ENCODE measurements at places on chromosomes 11 and 22.

GRCh38 chr11:125128450-125128849, 17.0 kb upstream of the TMEM218 start:
- DNase-seq, result no peak

DNA sequence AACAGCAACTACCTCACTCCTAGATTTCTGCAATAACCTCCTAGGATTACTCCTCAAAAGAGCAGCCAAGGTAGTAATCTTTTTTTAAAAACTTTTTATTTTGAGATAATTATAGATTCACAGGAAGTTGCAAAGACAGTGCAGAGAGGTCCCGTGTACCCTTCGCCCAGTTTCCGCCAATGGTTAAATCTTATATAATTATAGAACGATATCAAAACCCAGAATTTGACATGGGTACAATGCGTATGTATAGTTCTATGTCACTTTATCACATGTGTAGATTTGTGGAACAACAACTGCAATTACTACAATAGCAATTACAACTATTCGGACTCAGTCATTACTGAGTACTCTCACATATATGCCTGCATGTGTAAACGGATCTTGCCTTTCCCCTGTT, 94.8 kb upstream of the APOA1 start:
- no peak for DNase-seq

DNA sequence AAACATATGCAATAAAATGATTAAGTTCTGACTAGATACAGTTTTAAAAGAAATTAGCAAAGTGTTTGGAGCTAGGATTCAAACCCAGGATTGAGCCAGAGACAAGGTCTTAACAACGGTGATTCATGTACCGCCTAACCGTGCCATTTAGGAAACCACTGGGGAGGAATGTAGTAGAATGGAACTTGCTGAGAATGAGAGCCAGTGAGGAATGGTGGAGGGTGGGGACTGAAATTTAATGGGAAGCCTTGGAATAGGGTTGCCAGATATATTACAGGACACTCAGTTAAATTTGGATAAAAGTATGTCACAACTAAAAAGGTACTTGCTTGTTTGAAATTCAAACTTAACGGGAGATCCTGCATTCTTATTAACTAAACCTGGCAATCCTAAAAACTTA, 30.4 kb upstream of the TMEM86A start:
- DNase-seq, result no peak

DNA sequence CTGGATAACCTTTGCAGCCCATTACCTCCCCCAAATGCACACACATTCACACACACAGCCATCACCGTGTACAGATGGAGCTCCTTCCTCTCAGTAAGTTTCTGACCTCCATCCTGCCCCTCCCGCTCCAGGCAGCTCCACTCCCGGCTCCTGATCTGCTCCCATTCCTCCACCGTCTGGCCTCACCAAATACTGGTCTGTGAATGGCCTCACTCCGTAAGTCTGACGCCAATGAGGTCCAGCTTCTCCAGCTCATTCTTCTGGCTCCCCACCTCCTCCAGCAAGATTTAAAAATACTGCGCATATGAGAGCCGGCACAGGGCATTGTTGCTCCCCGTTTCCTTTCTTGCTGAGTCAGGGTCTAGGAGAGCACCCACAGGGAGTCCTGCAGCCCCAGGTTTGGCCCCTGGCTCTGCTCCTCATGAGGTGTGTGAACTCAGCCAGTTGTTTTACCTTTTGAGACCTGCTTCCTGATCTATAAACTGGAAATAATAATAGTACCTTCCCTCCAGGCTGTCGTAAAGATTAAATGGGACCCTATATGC, 14.0 kb upstream of the TUB start:
- no peak for DNase-seq

DNA sequence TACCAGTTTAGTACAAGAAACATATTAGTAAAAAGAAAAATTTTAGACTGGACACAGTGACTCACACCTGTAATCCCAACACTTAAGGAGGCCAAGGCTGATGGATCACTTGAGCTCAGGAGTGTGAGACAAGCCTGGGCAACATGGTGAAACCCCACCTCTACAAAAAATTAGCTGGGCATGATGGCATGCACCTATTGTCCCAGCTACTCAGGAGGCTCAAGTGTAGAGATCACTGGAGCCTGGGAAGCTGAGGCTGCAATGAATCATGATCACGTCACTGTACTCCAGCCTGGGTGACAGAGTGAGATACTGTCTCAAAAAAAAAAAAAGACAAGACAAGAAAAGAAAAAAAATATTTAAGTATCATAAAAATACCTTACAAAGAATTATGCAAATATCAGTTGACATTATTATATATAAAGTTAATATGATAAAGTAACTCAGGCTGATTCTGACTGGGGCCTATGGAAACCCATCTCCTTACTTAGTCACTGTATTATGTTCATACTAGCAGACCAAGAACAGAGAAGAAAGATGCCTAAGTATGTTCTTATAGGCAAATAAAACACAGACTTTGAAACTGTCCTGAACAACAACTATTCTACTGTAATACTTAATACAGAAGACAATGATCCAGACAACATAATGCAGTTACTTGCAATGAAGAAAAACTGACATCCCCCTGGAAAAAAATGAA, 27.3 kb downstream of the FAM168A start:
- no peak for DNase-seq

DNA sequence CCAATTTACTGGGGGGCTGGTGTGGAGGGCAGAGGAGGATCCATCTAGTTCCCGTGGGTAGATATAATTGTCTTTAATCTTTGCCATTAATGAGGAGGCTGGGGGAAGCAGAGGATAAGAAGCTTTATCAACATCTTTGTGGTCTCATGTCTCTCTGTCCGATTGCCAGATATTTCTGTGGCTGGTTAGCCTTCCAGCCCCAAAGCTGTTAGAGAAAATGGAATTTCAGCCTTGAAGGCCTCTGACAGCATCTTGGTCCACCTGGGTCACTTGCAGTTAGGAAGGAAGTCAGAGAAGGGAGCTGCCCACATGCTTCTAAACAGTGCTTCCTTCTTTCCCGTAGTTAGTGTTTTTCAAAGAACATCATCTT, 56.9 kb downstream of the ABTB2 start:
- no peak for DNase-seq

GRCh38 chr11:73980001-73980961, 2.4 kb downstream of the UCP2 start:
- DNase-seq, result peak; percentile 76

Data from T-helper 22 cell (primary cell).